ENCODE measurements at places on chromosomes 5 and 9.
A peak's percentile ranks its signal among the peaks of the same experiment; 100 is the strongest.

GRCh38 chr5:6436715-6437331 is 11.8 kb upstream of the UBE2QL1 start:
- DNase-seq = no peak

- DNase-seq = no peak
Measured at GRCh38 chr5:38527475-38527874, 29.0 kb downstream of the LIFR start.

DNA sequence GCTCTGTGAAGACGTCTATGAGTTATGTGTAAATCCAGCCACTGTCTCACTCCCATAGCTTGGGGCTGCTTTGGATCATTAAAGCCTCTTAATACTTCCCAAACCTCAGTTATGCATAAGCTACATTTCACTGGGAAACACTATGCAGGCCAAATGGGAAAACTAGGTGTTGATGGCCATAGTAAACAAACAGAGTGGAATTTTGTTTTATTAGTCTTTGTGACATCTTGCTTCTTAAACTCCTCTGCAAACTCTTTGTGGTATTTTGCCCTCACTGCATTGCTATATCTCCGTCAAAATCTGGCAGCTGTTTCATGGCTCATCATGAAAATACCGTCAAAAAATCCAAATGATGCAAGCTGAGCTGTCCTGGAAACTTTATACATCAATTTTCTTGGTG is 167.2 kb upstream of the HMHB1 start:
- no peak for DNase-seq

- no peak for DNase-seq
Measured at GRCh38 chr5:40972434-40972833, 63.1 kb downstream of the C7 start.

GRCh38 chr9:106588626-106589025 is 274.3 kb upstream of the ZNF462 start:
- no peak for DNase-seq

GRCh38 chr5:162372256-162372655 is 304.7 kb downstream of the GABRG2 start:
- no peak for DNase-seq

DNA sequence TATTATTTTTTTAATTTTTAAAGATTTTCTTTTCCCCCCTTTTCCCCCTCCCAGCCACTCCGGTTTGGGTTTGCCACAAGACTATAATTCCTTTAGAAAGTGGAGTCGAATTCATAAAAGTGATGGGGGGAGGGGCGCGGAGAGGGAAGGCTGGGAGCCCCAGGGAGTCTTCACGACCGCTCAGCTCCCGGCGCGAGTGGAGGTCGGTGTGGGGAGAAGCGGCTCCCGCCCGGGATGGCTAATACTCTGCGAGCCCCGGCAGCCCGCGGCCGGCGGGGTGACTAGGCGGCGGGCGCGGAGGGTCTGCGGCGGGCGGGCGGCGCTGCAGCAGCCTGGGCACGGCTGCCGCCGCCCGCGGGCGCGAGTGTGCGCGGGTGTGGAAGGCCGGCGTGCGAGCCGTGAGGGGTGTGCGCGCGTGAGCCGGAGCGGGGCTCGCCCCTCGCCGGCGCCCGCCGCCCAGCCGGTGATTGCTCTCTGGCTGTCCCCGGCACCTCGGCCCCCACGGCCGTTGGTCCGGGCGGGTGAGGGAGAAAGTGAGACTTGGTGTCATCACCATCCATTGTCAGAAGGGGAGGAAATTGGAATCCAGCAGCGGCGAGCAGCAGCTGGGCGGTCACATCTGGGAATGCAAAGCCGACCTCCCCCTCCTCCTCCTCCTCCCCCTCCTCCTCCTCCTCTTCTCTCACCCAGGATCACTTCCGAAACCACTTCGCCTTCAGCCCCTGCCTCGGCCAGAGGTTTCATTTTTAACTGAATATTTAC is at the start of gene PARP8:
Gene PARP8 (plus strand): TSS at position 377 of the 762 bp plus-strand sequence. CDS start 459 bp downstream, outside the sequence.
- DNase-seq = peak; percentile 34

DNA sequence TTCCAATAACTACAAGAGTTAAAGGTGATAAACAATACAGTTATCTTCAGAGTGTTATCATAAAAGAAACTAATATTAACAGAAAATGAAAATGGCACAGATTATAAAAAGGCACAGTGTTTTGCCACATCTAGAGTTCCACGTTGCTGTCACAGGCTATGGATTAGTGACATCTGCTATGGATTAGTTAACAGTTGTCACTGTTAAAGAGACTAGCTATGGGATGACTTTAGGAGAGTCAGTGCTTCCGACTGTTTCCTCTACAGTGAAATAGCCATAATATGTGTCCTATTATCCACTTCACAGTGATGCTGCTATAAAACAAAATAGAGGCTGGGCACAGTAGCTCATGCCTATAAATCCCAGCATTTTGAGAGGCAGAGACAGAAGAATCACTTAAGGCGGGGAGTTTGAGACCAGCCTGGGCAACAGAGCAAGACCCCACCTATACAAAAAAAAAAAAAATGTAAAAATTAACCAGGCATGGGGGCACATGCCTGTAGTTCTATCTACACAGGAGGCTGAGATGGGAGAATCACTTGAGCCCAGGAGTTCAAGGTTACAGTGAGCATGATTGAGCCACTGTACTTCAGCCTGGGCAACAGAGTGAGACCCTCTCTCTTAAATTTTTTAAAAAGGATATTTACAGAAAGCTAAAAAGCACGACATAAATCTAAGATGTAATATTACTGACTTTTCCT is 19.7 kb downstream of the MAPKAP1 start:
- no peak for DNase-seq

DNA sequence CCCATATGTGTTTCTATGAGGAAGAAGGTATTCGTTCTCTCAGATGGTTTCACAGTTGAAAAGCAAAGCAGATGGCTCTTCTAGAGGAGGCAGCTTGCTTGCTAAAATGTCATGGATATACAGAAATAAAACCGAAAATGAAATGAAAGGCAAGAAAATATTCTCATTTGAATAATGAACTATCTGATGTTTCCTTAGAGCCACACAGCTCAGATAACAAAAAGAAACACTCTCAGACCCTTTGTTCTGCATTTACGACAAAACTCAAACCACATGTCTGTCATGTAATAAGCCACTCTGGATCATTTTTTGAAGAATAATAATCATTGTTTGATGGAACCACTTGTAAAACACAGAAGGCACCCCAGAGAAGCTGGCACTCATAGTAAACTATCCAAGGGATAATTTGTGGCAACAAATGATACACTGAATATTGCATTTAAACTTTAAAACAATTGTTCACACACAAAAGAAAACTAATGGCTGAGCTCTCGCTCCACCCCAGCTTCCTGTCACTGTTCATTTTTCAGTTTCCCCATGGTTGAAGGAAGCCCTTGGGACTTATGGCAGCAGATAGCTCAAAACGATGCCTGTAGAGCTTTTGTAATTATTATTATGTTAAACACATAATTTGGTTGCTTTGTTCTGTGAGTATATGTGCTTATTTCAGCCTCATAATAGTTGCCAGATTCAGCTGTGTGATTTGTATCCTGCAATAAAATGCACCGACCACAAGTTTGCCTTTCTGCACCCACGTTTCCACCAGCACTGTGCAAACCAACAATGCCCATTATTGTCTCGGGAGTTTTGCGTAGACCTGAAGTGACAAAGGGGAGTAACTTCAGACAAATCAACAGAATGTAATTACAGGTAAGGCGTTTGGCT is 256.0 kb downstream of the TMEM167A start:
- no peak for DNase-seq

- DNase-seq = no peak
Measured at GRCh38 chr9:105306351-105307140, 62.1 kb downstream of the SLC44A1 start.

GRCh38 chr9:86842573-86842972 is 104.7 kb downstream of the GAS1 start:
- no peak for DNase-seq

GRCh38 chr9:136940526-136941230 is 3.9 kb downstream of the FBXW5 start:
- DNase-seq = no peak

DNA sequence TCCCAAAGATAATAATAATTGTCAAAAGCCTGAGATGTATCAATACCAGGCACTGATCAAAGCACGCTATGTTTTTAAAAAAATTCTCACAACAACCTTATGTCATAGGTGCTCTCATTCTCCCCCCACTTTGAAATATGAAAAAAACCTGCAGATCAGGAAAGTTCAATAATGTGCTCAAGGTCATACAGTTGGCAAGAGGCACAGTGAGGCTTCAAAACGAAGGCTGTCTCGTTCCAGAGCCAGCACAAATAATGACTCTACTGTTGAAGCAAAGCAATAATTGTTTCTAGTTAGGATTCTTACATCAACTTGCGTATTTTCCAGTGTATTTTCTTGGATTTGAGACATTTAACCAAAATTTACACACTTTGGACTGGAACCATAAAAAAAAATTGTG is 88.3 kb downstream of the RAB3C start:
- DNase-seq = no peak

DNA sequence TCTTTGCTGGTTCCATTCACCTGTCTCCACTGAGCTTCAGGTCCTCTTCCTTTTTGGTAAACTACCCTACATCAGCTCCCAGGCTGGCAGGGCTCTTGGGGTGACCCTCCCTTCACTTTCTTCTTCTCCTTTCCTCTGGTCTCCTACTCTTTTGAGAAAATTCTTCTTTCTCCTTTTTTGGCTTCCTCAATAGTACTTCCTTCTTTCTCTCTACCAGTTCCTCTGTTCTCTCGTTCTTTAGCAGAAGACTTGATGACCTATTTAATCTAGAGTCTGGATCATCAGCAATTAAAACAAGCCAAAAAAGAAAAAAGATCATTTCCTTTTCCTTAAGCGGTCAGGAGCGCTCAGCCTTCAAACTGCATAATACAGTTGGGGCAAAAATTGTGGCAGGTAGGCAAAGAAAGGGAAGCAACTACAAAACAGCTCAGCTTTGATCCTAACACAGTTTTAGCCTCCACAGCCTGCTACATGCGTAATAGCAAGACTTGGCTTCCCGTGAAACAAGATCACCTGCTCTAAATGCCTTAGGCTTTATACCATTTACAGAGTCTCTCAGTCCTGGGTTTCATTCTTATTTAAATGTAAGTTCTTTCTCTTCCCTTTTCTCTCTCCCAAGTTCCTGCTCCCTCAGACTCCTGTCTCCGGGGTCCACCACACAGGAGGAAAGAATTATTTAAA is 14.0 kb upstream of the GSN start:
- DNase-seq = no peak

DNA sequence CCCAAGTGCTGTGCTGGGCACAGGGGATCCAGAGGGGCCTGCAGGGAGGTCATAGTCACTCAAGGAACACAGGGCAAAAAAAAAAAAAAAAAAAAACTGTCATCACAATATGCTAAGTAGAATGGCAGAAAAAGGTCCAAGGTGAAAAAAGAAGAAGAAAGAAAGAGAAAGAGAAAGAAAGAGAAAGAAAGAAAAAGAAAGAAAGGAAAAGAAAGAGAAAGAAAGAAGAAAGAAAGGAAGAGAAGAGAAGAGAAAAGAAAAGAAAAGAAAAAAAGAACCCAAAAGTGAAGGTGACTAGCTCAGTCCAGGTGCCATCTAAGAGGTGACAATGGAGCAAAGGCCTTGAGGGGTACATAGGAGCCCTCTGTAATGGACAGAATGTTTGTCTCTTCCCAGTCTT is 73.9 kb downstream of the PDE6A start:
- no peak for DNase-seq

DNA sequence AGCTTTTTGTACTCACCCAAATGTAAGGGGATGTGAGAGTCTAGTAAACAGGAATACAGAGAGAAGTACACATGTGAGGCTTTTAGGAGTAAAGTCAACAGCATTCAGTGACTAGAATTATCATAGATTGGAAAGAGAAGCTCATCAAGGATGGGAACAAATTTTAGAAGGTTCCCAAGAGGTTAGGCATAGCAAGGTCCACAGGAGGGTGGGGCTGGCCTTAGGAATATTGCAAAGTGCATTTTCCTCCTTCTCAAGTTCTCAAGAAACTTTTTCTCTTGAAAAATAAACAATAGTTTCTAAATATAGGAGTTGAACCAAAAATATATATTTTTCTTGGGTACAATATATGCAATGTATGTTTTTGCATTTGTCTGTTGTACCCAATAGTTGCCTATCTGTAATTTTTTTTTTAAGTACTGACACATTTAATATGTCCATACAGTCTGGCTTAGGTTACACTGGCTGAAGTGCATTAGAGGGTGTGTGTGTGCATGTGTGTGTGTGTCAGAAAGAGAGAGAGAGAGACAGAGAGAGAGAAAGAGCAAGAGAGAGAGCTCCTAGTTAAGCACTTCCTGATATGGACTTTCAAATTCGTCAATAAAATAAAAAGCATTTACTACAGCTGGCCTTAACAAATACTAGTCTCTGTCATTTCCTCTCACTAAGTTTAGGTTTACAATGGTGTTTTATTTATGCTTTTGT is 62.2 kb downstream of the SNX18 start:
- no peak for DNase-seq

DNA sequence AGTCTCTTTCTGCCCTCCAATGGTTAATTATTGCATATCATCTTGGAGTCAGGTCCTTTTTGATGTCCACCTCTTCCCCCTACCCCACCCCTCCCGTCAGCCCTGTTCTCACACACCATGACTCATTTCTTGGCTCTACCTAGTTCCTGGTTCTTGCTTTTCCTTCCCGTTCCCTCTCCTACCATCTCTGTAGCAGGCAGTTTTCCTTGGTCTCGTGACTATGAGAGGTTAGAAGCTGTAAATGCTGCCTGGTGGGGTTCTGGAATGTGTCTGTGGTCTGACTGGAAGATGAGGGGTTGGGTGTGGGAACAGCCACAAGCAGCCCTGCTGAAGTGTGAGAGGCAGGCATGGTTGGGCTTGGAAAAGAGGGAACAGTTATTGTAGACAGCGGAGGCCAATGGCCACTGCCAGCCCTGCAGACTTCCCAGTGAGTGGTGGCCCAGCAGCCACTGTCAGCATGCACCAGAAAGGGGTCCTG is 18.2 kb downstream of the SLC22A5 start:
- DNase-seq = no peak

DNA sequence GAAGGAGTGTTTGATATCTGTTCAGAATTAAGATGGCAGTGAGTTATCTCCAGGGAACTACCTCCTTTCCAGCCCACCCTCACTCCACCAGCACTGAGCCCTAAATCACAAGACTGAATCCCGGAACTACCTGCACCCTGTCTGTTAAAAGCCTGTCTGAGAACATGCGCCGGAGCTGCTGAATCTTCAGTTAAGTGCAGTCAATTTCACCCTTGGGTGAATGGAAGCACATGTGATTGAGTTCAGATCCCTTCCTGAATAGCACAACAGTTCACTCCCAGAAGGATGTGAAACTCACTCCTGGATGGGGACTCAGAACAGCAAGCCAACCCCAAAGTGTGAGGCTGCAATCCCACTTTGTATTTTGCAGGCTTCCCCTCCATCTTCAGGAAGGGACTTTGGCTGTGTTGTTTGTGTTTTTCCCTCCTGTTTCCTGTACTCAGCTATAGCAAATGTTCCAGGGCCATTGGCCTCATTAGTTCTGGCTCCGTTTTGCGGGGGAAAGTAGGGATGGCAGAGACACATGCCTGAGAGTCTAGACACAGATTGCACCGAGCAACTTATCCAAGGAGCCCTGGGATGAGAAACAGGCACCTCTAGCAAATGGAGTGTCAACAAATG is 43.4 kb downstream of the DPYSL3 start:
- no peak for DNase-seq
